Peyer's patch (tissue), 4 donors: ENCODE measurements at places on chromosomes 3 and 15.

DNA sequence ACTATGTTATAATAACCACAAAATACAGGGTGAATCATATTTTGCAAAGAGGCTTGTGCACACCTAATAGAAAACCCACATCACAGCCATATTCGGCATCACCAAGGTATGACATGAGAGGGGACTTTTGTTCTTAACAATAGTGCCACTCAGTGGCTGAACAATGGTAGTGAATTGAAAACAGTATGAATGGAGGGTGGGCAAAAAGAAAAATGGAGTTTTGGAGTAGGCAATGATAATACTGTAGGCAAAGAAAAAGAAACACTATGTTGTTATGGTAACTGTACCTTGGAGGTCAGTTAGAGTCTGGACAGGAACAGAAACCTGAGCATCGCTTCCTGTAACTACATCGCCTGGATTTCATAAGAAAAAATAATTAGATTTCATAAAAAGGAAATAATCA is 348.6 kb downstream of the PLCL2 start:
- H3K4me1 ChIP-seq, result no peaks in the 10 kb centered on the region
- no peaks in the 10 kb centered on the region for H3K36me3 ChIP-seq
- H3K4me3 ChIP-seq, result no peak overlapping the region
- no peak for DNase-seq
- no peaks in the 10 kb centered on the region for H3K27me3 ChIP-seq
- H3K27ac ChIP-seq, result no peak overlapping the region

- DNase-seq, result no peak
- no peak overlapping the region for H3K27ac ChIP-seq
- H3K4me3 ChIP-seq, result no peak overlapping the region
- H3K4me1 ChIP-seq, result peaks cover 8% of the 10 kb centered on the region
- H3K36me3 ChIP-seq, result no peaks in the 10 kb centered on the region
These were observed 4.1 kb downstream of the OSBPL11 start for GRCh38 chr3:125591116-125591760.

DNA sequence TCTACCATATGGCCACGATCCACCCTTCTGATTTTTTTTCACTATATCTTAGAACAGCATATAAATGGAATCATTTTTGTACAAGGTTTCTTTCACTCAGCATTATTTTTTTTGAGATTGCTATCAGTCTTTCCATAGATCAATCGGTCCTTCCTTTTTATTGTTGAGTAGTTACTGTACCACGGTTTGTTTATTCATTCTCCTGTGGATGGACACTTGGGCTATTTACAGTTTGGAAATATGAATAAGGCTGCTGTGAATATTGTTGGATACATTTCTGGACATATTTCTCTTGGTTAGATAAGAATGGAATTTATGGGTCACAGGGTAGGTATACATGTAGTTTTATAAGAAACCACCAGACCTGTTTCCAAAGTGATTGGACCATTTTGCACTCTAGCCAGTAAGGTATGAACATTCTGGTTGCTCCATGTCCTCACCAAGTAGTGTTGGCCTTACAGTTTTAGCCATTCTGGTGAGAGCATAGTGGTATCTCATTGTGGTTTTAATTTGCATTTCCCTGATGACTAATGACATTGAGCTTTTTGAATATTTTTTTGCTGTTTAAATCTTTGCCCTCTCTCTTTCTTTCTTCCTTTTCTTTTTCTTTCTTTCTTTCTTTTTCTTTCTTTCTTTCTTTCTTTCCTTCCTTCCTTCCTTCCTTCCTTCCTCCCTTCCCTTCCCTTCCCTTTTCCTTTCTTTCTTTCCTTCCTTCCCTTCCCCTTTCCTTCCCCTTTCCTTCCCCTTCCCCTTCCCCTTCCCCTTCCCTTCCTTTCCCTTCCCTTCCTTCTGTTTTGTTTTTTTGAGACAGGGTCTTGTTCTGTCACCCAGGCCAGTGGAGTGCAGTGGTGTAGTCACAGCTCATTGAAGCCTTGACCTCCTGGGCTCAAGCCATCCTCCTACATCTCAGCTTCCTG is 49.2 kb downstream of the LRRK1 start:
- no peaks in the 10 kb centered on the region for H3K36me3 ChIP-seq
- DNase-seq, result no peak
- H3K4me1 ChIP-seq, result no peaks in the 10 kb centered on the region
- H3K4me3 ChIP-seq, result no peak overlapping the region

DNA sequence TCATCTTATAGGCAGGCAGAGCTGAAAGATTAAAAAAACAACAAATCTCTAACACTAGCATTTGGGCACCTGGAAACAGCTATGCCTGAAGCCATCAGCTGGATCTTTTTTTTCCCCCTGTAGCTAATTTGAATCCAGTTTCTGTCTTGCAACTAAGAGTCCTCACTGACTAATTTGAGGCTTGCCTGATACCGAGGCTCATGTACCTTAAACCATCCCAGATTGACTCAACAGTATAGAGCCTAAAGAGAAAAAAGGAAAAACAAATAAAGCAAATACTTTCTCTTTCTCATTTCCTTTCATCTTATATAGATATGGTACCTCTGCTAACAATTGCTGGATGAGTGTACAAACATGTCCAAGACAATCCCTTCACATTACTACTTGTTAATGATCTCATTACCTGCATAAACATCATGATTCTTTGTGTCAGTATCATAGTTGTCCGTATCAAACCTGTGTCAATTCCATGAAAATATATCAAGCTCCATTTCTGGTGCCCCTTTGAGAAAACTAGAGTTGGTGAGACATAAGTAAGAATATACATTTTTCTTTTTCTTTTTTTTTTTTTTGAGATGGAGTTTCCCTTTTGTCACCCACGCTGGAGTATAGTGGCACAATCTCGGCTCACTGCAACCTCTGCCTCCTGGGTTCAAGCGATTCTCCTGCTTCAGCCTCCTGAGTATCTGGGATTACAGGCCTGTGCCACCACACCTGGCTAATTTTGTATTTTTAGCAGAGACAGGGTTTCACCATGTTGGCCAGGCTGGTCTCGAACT is 43.1 kb downstream of the BHLHE40 start:
- H3K27ac ChIP-seq, result no peak overlapping the region
- no peak for DNase-seq
- H3K27me3 ChIP-seq, result no peaks in the 10 kb centered on the region
- H3K4me3 ChIP-seq, result no peak overlapping the region
- H3K36me3 ChIP-seq, result no peaks in the 10 kb centered on the region

DNA sequence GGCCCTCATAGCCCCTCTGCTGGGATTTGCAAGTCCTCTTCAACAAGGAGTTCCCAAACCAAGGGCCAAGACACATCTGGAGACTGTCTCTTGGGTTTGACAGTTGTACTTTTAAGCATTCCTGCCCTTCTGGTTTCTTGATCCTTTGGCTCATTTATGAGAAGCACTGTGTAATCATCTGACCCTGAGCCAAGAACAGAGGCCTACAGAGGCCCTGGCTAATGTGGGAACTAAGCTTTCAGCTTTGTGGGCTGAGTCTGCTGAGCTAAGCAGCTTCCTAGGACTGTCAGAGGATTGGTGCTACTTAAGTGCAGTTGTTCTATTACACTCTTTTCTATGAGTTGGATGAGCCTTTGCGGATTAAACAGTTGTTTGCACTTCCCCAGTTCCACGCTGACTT is 178.3 kb downstream of the KBTBD8 start:
- no peaks in the 10 kb centered on the region for H3K4me1 ChIP-seq
- H3K27me3 ChIP-seq, result no peaks in the 10 kb centered on the region
- no peaks in the 10 kb centered on the region for H3K36me3 ChIP-seq
- no peak for DNase-seq

DNA sequence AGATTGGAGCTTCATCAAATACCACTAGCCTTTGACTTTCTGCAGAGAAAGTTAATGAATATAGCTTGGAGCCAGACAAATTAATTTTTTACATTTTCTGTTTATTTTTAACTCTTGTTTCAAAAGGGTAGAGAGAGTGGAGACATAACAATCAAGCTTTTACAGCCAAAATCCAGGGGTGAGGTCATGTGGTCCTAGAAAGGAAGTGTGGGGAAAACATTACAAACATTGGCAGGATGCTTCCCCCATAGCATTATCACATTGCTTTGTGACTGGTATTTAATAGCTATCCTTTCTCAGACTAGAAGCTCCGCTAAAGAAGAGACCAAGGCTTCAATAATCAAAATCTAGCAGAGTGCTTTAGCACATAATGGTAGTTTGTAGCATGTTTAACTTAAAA is 46.4 kb upstream of the PHLDB2 start:
- H3K4me1 ChIP-seq, result no peaks in the 10 kb centered on the region
- H3K4me3 ChIP-seq, result no peak overlapping the region
- H3K27ac ChIP-seq, result no peak overlapping the region
- no peak for DNase-seq
- no peaks in the 10 kb centered on the region for H3K36me3 ChIP-seq

GRCh38 chr15:77335298-77335697 is 84.6 kb downstream of the PEAK1 start:
- no peak for DNase-seq
- H3K4me3 ChIP-seq, result no peak overlapping the region
- no peak overlapping the region for H3K27ac ChIP-seq
- no peaks in the 10 kb centered on the region for H3K36me3 ChIP-seq

DNA sequence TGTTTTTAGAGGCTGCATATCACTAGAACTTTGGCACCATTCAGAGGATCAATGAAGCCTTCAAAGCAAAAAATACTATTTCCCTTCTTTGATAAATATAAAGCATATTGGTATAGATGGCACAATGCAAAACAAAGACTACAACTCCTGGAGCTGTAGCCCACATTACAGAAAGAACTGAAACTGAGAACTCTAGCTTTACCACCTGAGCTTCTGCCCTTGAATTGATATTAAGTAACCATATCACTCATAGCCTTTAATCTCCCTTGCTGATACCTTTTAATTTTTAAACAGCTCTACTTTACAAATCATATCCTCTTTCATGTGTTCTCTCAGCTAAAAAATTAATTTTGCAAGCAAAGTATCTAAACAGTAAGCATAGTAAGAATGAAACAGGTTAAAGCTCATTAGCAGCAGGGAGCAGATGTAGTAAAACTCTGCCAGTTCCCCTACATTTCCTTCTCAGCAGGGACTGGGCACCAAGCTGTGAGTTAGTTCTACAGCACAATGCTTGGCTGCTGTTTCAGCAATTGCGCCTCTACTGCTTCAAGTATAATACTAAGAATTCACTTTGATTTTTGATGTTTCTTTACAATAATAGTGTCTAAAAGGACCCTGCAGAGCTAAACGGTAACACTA is 97.9 kb upstream of the NANOGP8 start:
- H3K4me3 ChIP-seq, result no peak overlapping the region
- H3K27ac ChIP-seq, result no peak overlapping the region
- no peak for DNase-seq
- no peaks in the 10 kb centered on the region for H3K36me3 ChIP-seq
- H3K27me3 ChIP-seq, result no peaks in the 10 kb centered on the region
- no peaks in the 10 kb centered on the region for H3K4me1 ChIP-seq
